Stimulated activated CD4-positive, alpha-beta T cell treated with anti-CD3 and anti-CD28 coated beads, Interleukin-1b, Interleukin-23, amount 100 ng/mL, for 1 hour (primary cell): ENCODE measurements at places on chromosomes 7 and 10.
A peak's percentile ranks its signal among the peaks of the same experiment; 100 is the strongest.

DNA sequence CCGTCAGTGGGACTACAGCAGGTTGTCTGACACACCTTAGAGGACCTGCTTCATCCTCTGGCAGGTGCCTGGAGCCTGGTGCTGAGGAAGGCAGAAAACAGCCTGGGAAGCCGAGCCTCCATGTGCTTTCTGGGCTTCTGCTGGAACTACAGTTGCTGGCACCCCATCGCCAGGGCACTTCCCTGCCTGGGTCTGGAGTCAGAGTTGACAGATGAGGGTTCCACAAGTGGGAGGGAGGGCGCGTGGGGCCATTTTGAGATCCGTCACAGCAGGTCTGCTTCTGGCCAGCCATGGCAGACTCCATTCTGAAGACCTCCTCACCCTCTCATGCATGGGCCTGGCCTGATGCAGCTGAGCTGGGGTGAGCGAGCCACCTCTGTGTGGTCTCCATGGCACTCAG is 33.2 kb upstream of the TCERG1L start:
- no peak for DNase-seq

DNA sequence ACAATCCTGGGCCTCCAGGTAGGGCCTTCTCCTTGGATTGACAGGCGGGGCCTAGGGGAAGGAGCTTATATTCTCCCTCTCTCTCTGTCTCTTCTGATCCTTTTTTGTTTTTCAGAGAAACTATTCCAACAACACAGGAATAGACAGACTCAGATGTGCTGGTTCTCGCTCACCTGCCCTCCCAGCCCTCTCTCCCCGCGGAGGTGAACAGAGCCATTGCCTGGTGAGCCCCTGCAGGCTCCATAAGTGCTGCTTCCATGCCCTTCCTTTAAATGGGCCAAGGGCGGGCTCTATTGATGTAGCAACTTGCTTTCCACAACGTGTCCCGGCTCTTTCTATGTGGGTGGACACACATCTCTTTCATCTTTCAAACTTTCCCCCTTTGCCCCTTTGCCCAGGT is 47.2 kb upstream of the IGFBP3 start:
- DNase-seq, result no peak

DNA sequence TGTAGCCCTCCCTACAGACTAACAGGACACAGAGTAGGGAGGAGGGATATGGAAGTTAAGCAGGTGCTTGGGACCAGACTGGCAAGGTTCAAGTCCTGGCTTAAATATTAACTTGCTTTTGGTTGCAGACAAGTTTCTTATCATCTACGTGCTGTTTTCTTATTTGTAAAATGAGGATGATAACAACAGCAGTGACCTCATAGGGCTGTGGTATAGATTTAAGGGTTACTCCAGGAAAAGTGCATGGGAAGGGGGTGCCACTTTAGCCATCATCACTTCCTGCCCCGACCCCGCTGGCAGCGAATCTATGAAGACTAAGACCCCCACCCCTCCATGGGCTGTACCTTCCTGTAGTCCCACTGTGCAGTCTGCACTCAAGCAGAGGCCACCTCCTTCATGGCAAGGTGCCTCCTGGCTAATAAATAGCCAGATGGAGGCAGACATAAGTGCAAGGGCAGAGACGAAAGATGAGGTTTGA is 250.2 kb downstream of the COBL start:
- DNase-seq, result no peak

DNA sequence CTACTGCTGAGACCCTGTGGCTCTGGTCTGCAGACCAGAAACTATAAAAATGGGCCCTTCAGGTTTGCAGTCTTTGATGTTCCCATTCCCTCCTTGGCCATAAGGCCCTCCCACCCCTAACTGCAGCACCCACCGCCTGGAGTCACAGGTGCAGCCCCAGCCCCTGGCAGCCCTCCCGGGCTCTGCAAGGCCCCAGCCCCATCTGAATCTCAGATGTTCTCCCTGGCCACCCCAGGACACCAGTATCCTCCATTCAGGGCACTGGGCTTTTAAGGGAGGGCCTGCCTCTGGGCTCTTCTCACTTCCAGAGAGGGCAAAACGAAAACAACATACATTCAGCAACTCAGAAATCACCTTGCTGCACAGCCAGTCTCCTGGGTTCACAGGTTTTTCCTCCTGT is 107.7 kb upstream of the RET start:
- DNase-seq, result no peak

- DNase-seq, result no peak
Observed at GRCh38 chr10:7605565-7606295, 61.0 kb downstream of the ITIH5 start.

GRCh38 chr10:130847170-130847569 is 464.4 kb downstream of the TCERG1L start:
- no peak for DNase-seq

- no peak for DNase-seq
Observed at GRCh38 chr7:23105086-23105643, 420 bp upstream of the KLHL7 start.

DNA sequence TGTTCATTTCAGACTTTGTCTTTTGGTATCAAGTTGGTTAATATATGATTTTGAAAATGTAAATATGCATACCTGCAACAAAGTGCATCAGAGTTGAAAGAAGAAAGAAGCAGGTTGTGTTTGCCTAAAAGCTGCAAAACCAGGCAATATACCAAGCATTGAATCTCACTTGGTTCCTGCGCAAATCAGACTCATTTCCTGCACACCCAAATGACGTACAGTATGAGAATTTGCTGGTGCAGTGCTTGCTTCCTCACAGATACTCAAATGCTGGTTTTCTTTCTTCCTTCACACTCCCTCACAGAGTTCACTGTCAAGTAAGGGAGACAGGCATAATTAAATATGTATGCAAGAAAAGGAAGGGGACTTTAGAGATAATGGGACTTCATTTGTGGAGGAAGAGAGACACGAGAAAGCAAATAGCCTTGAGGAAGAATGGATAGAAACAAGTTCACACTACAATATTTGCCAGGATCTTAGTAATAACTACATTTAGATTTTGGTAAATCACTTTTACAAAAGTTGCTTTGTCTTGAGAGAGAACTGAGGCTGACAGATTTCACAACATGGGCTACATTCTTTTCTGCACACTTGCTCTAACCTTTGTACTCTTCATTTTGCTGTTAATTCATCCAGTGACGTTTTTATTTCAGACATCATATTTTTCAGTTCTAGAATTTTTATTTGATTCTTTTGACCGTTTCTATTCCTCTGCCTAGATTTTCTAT is 56.9 kb upstream of the AOAH start:
- DNase-seq, result no peak

DNA sequence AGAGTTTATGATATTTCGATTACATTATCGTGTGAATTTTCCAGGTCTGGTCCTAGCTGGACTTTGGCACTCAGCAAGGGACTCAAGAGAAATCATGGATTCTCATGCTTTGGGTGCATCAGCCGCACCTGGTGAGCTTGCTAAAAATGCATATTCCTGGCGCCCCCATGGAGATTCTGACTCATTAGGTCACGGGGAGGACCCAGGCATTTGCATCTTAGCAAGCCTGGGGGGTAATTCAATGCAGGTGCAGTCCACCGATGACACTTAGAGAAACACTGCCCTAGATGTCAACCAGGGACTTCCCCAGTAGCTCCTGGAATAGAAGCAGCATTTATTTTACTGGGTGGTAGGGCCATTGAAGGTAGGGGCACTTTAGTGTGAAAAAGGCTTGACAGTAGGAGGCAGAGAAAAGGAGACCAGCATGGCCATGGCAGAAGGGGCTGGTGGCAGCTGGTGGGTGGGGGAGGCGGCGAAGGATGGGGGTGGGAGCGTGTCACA is 29.9 kb upstream of the PDCD4 start:
- no peak for DNase-seq

- no peak for DNase-seq
Observed at GRCh38 chr10:129921065-129921670, 42.9 kb downstream of the EBF3 start.

DNA sequence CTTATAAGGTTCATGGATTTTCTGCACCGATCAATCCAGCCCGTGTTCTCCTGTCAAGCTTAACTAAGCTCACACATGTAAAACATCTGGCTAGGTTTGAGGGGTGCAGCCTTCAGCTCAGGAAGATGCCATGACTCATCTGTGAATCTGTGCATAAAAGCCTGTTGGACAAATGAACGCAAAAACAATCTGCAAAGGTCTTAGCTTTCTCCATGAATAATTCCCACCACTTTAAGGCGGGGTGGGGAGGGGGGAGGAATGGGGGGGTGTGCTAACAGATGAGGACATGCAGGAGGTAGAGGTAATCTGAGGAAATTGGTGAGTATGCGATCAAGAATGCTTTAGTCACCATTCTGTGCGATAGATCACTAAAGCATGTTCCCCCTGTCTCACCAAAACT is 4.8 kb downstream of the DOCK4 start:
- DNase-seq, result no peak

- DNase-seq, result peak; percentile 33
Observed at GRCh38 chr10:15370856-15371701, at the start of gene FAM171A1. FAM171A1 (minus strand) TSS chr10:15371289; CDS start chr10:15371052, 237 bp downstream.

DNA sequence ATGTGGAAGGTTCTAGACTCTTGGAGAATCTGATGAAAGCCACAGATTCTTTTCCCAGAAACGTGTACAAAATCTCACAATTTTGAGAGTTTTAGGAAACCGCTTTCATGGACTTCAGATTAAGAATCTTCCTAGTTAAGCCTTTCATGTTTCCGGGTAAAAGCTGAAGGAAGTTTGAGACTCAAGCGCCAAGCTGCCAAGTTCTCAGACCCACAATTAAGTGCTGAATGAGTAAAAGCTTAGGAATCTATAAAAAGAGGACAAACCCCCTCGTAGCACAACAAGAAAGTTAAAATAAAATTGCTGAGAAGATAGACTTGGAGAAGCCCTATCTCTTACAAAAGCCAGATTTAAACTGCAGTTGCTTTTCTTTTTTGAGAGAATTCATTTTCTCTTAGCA is 99.6 kb downstream of the ST8SIA6 start:
- no peak for DNase-seq

DNA sequence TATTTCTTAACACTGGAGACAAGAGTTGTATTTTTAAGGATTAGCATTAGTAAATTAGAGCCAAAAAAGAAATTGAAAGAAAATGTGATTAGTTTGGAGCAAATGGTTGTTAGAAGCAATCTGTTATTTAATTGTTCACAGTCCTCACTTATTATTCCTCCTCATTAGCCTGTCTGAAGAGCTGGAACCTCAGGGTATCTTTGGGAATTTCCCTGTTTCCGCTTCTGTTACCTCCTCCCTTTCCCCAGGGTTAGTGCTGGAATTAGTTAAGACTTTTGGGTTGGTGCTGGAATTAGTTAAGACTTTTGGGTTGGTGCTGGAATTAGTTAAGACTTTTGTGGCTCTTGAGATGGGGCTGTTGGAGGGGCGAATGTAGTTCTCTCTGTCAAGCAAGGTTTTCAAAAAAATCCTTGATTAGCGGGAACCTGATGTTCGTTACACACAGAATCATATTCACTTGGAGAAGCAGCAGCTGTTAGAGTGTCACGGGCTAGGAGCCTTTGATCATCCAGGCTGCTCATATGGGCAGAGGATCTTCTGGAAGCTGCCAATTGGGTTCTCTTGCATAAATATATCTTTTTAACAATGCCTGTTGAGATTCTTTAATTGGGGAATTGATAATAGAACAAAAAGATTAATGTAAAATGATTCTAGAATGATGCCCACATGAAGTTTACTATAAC is 251.0 kb upstream of the NPSR1 start:
- DNase-seq, result no peak

- DNase-seq, result no peak
Observed at GRCh38 chr7:108102671-108103312, 27.4 kb downstream of the LAMB4 start.

GRCh38 chr7:141593134-141593533 is 41.9 kb downstream of the AGK start:
- no peak for DNase-seq
